ENCODE measurements at places on chromosomes 5 and 9. TPM values are rescaled to one million over a fixed set of nuclear protein-coding genes. Genes with fewer than 3 reads are reported as not detected.

DNA sequence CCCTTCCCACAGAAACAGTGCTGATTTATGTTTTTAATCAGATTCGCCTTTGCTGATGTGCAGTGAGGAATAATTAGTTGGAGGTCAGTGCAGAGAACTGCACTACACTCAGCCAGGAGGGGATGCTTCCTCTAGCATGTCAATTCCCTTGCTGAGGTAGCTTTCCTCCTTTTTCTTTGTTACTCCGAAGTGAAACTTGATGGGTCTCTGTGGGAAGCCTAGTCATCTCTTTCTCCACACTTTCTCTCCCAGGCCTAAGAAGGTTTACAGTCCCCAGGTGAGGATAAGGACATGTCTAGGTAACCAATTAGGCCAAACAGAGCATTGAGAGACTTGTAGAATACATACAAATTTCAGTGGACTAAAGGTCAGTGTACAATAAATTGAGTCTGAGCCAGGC is 461.8 kb downstream of the KIF4B start:
- H3K36me3 ChIP-seq: no peaks in the 10 kb centered on the region
- no peak overlapping the region for H3K27ac ChIP-seq
- H3K4me3 ChIP-seq: no peak overlapping the region
- no peaks in the 10 kb centered on the region for H3K27me3 ChIP-seq

- no peak overlapping the region for H3K27ac ChIP-seq
- no peaks in the 10 kb centered on the region for H3K27me3 ChIP-seq
- no peak for DNase-seq
- no peaks in the 10 kb centered on the region for H3K4me1 ChIP-seq
- no peaks in the 10 kb centered on the region for H3K36me3 ChIP-seq
- no peak overlapping the region for H3K4me3 ChIP-seq
These were observed 54.1 kb downstream of the SPEF2 start for GRCh38 chr5:35671541-35672295.

Gene SPINK13
- total RNA-seq: not detected

DNA sequence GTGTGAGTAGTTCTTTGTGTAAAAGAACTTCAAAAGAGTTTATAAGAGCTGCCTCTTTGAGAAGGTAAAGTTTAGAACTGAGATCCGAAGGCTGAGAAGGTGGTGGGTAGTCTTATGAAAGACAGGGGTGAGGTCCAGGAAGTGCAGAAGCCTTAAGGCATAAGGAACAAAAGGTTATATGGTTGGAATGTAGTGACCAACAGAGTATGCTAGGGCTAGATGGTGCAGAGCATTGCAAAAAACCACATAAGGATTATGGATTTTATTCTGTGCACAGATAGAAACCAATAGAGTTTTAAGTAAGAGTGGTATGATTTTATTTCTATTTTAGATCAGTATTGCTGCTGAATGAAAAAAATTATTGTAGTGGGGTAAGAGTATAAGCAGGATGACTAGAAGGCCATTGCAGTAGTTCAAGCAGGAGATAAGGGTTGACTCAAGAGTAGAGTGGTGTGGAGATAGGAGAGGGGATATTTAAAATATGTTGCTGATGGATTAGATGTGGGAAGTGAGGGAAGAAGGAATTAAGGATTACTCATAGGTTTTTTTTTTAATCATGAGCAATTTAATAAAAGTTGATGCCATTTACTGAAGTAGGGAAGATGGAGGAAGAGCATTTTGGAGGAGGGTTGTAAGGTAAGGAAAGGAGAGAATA is 3.7 kb downstream of the RECK start:
- H3K4me3 ChIP-seq: no peak overlapping the region
- no peak overlapping the region for H3K27ac ChIP-seq
- H3K27me3 ChIP-seq: no peaks in the 10 kb centered on the region
- peaks cover 24% of the 10 kb centered on the region for H3K4me1 ChIP-seq

Gene CAVIN4
- 1.00 TPM for total RNA-seq

DNA sequence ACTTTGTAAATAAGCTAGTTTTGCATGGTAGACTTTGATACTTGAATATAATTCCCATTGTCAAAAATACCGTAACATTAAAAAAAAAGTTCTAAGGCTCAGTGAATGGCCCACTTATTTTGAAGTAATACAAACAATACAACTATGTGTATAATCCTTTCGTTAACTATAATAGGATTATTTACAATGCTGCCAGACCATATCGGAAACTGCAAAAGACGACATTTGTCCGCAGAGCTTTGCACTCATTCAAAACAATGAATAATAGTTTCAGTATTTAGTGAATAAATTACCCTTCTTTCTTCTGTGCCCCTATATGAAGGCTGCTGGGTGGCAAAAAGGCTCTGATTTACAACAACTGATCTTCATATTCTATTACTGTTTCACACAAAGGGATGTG is 121.8 kb downstream of the DROSHA start:
- no peaks in the 10 kb centered on the region for H3K4me1 ChIP-seq
- no peaks in the 10 kb centered on the region for H3K27me3 ChIP-seq
- no peak overlapping the region for H3K4me3 ChIP-seq
- no peak for DNase-seq
